D721Med (cell line): ENCODE measurements at places on chromosomes 11 and 22.

- no peak for DNase-seq
These were observed 20.3 kb downstream of the ZC3H12C start for GRCh38 chr11:110113505-110113904.

DNA sequence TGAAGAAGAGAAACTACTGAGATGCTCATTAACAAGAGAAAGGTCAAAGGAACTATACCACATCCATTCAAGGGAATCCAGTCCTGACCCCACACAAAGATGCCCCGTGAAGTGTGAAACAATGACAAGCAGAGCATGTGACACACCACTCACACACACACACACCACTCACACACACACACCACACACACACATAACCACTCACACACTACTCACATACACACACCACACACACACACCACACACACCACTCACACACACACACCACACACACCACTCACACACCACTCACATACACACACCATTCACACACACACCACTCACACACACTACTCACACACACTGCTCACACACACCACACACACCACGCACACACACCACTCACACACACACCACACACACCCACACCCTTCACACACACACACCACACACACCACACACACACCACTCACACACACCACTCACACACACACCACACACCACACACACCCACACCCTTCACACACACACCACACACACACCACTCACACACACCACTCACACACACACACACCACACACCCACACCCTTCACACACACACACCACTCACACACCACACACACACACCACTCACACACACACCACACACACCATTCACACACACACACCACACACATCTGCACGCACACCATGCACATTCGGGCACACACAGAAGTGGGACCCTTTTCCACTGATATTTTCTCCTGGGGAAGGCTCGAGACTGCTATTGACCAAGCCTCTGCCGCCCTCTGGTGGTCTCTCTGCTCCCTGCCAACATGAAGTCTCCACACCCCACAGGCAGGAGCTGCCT, 32.0 kb upstream of the COMT start:
- peak; percentile 80 for DNase-seq

DNA sequence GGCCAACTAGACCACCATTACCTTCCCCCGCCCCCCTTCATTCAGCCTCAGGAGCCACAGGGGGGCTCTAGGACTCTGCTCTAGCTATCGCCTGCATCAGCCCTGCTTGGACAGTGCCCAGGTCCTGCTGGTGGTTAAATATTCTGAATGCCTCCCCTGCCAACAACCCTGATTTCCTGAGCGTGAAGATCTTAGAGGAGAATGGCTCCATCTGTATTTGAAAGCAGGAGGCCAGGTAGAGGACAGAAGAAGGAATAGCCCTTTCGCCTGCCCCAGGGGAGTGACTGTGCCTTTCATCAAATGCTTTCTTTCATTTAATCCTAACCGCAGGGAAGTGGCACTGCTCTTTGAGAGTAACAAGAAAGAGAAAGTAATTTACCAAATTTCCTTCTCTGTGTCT, 69.2 kb downstream of the ISX start:
- DNase-seq: no peak

GRCh38 chr22:39215426-39216142, 29.2 kb downstream of the PDGFB start:
- no peak for DNase-seq

GRCh38 chr11:122505304-122506006, 150.1 kb upstream of the UBASH3B start:
- peak; percentile 25 for DNase-seq

DNA sequence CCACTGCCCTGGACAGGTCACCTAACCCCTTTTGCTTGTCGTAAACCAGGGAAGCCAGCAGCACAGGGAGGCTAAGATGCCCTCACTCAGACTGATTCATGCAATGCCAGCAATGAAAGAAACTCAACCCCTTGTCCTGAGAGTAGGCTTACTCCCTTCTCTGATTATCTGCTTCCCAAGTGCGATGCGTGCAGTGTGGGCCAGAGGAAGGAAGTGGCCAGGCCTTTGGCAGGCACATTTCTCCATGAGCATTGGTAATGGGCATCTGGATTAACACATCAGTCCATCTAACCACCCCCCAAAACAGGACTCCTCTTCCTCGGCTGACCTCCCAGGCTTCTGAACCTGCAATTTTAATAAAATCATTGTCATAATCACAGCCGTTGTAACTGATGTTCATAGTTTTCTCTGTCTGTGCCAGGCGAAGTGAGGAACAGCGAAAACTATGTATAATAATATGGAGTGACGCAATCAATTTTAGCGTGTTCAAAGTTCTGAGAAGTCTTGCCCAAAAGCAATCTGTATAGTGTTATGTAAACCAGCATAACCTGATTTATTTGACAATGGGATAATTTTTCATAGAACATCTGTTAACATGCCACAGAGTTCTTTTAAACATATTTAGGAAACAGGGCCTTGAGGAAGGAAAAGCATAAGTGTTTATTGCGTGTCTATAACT, 33.9 kb downstream of the TST start:
- DNase-seq: no peak

- no peak for DNase-seq
These were observed 164.4 kb upstream of the ZBED5 start for GRCh38 chr11:11022125-11022730.

GRCh38 chr22:39520226-39521105, at the start of gene ATF4:
ATF4 (plus strand) TSS chr22:39520562; CDS start chr22:39521446, 884 bp downstream.
- no peak for DNase-seq

DNA sequence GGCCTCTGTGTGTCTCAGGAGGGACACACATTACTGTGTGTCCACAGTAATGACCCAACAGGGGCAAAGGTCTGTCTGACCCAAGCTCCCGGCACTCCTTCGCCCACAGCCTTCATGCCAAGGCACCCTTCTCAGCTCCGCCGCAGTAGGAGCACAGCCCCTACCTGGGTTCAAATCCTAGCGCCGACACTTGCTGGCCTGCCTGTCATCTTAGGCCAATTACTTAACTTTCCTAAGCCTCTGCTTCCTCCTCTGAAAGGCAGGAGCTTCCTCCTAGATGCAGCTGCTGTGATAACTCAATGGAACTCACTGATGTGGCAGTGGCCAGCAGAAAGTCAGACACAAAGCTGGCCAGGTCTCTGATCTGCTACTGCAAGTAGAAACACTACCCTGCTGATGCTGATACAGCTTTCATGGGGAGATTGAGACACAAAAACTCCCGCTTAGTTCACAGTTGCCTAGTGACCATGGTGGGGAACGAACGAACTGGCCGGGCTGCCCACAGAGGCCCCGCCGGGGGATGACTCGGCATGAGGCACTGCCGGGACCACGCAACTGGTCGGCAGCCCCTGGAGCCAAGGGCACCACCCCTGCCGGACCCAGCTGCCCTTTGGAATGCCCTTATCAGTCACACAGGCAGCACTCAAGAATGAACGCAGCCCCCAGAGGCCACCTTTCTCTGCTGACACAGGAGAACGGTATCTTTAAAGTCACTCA, 8.1 kb downstream of the EHD1 start:
- DNase-seq: no peak

GRCh38 chr11:11558826-11559225, 63.0 kb downstream of the GALNT18 start:
- DNase-seq: no peak

- DNase-seq: no peak
These were observed 115.6 kb downstream of the DSCAML1 start for GRCh38 chr11:117681438-117681837.

- DNase-seq: no peak
These were observed 15.9 kb downstream of the TSPAN18 start for GRCh38 chr11:44742508-44743246.

DNA sequence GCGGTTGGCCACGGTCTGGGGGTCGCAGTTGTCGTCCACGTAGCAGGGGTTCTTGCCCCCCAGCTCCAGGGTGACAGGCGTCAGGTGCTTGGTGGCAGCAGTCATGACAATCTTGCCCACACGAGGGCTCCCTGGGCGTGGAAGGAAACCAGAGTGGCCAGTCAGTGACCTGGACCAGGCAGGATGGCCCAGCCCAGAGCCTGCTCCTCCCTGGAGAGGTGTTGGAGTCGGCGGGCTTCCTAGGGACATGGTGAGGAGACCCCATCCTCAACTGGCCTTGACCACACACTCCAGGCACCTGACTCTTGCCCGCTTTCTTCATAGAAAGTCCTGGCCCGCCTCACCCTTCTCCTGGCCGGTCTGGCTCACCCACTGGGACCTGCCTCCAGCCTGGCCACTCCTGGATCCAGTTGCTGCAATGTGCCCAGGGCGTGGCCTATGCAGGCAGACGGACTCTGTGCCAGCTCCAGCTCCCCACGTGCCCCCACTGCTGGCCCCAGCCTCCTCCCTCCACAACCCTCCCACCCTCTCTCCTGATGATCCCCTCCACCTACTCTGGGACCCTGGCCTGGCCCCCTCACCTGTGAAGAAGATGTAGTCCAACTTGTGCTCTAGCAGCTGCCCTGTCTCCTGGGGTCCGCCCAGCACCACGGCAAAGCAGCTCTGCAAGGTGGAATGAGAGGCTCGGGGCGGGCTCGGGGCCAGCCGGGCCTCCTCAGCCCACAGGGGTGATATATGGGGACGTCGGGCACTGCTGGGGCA, 8.7 kb downstream of the ALDH3B2 start:
- DNase-seq: peak; percentile 34

GRCh38 chr22:50313600-50313999, 6.2 kb upstream of the PLXNB2 start:
- DNase-seq: no peak

DNA sequence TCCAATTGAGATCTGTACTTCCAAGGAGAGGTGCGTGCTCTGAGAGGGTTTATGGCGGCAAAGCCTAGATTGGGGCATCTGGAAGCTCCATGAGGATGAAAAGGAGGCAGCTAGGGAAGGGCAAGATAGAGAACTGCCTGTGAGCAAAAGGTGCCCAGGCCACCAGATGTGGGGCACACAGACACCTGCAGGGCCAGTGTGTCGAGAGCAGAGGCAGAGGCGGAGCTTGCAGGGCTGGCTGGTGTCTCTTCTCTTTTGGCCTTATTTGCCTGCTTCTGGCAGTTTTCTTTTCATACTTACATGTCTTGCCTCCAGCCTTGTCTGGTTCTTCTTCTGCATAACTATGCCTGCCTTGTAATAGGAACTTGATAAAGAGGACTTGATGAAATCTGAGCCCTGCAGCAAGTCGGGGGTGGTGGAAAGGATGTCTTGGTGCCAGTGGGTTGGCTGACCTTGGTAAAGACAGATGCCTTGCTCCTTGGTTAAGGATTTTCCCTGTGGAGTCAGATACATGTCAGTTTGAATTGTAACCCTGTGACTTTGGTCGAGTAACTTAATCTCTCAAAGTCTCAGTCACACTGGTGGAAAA, 680.3 kb downstream of the NTM start:
- no peak for DNase-seq

- no peak for DNase-seq
These were observed 4.5 kb downstream of the MYEOV start for GRCh38 chr11:69298267-69299022.

DNA sequence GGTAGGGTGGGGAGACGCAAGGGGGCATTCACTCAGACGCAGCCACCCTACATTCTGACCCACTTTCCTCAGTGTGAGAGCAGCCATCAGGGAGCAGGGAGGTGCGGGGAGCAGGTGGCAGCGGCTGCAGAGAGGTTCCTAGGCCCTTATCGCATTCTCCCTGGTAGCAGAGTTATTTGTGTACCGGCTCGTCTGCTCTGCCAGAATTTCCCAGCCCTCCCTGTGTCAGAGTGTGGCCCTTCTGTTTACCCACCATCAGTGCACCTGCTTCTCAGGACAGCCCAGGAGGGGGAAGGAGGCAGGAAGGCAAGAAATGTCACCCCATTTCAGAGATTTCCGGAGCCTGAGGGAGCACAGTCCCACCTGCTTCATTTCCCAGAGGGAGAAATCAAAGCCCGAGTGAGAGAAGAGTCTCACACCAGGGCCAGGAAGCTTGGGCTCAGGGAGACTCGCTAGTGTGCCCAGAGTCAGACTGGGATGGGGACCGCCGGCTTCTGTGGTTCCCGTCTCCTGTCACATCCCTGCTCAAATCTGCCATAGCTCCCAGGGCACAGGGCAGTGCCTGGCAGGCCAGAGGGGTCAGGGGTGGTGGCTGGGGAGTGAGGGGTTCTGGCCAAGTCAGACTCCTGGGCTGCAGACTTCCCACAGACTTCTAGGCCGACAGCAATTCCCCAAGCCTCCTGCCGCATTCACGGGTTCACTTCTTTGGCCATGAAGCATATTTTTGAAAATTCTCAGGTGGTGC, 49.7 kb downstream of the ARRB1 start:
- DNase-seq: no peak

DNA sequence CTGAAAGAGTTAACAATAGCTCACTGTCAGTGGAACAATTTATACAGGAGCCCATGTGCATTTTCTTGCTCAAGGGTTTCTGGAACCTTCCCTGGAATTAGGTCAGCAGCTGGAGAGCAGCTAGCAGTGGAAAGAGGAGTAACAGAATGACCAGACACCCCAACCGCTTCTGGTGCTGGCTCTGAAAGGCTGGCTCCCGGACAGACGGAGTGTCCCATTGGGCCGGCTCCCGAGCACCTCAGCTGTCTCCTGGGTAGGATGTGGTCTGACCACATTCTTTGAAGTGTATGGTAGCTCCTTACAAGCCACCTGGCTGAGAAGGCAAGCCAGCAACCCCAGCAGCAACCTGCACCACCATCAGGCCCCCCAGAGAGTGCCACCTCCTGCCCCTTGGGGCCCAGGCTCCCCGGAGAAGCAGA, 44.7 kb downstream of the ABTB2 start:
- no peak for DNase-seq

DNA sequence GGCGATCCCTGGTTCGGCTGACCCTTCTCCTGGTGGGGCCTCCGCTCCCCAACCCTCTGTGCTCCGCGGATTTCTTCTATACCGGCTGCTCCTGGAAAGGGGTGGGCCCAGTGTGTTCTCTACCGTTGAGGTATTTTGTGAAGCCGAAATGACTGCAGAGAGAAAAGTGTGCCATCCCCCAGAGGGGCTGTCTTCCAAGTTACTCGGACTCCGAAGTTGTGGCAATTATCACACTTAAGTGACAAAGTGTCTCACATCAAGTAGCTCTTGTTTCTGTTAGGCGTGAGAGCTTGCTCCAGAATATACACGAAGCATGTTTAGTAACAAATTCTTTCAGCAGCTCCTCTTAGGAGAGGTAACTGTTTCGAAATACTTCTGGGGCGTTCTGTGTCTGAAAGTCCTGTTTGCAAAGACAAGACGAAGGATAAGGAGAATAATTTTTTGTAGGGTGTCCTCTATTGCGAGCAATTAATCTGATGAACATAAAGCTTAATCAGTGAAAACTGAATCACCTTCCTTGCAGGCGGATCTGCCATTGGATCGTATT, 434 bp downstream of the XPNPEP3 start:
- DNase-seq: no peak

- DNase-seq: no peak
These were observed 540 bp downstream of the MS4A14 start for GRCh38 chr11:60396799-60397198.

- DNase-seq: no peak
These were observed 51.1 kb upstream of the LMO2 start for GRCh38 chr11:33942954-33943353.

DNA sequence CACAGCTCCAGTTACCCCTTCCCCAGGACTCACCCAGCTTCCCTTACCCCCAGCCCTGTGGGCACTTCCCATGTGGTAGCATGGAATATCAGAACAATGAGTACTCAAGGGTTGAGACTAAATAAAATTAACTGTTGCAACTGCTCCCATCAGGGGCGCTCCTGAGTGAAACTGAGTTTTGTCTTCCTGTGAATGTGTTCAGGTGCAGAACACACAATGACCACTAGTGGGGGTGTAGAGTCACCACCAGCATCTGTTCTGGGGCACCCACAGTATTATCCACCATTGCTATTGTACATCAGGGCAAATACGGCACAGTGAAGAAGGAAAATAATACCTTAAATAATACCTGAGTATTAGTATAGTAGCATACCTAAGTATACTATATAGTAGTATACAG, 689.7 kb downstream of the TBC1D22A start:
- DNase-seq: no peak

- DNase-seq: no peak
These were observed 115.6 kb downstream of the CACNA1I start for GRCh38 chr22:39686178-39686620.
